ENCODE measurements at places on chromosomes 5 and 9.

DNA sequence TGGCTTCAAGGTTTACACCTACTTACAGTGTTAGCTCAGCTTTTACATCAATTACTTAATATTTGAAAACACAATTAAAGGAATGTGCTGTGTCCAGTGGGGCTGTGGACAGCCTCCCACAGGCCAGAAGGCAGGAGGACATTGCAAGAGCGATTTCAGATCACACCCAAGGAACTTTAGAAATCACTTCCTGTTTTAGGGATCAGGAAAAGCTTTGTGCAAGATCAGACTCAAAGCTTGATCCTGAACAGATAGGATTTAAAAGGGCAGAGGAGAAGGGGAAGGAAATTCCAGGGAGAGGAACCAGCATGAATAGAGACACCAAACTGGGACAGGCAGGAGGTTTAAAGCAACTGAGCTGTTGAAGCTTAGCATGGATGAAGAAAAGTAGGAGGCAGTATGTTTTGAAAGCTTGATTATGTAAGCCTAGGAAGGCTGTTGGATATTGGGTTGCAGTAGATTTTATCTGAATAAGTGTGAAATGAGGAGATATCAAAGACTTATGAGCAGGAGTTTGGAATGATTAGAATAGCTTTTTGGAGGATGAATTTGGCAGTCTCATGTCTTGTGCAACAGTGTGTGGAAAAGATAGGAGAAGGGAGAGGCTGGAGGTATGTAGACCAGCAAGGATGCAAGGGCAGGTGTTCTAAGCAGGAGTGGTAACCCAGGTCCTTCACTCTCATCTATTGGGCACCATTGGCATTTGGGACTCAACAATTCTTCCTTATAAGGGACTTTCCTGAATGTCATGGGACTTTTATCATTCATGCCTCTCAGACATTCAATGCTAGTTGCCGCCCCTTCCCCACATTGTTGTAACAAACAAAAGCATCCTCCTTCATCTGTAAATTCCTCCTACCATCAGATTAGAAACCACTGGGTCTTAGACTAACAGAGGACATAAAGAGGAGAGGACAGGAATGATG, 123.5 kb downstream of the TARS1 start:
- no peak for DNase-seq

- DNase-seq = no peak
These were observed 90.0 kb downstream of the MCTP1 start for GRCh38 chr5:95194856-95195255.

- DNase-seq = peak; percentile 73
These were observed 1.8 kb upstream of the FAM78A start for GRCh38 chr9:131277910-131278701.

DNA sequence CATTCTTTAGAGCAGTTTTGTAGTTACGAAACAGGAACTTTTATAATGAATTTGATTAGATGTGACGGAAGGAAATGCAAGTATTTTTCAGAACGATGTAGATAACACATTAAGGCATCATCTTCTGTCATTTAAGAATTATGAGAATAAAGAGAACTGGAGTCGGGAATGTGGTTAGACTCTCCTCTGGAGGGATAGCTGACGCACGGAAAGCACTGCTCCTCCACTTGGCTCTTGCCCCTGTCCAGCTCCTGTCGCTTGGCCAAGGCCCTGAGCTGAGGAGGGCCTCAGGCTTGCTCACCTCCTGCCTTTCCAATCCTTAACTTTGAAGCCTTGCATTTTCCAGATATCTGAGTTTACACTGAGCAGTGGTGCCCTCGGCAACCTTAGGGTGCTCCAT, 60.5 kb downstream of the MAP1B start:
- no peak for DNase-seq

DNA sequence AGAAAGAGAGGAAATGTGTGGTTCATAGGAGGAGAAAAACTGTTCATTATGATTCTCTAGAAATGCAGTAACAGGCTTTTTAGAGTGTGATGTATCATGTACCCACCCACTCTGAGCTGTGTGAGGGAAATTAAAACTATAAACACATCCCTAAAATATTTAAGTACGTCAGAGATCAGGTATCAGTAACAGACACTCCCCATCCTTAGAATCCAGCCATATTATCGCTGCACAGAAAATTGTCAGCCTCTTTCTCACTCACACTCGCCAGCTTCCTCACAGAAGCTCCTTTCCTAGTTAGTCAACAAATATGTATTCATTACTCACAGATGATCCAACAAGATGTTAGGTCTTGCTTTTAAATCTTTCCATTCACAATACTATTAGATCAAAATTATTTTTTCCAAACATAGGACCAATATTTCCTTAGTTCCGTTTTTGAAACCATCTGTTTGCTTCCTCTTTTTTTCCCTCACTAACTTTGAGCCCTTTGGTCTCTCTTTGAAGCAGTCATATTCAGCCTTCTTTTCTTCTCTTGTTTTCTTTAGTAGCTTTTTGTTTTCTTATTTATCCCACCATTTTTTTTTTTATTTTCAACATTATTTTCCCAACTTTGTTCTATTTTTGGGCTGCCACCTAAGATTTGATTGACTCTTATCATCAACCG, 13.6 kb upstream of the MAST4 start:
- DNase-seq = no peak

DNA sequence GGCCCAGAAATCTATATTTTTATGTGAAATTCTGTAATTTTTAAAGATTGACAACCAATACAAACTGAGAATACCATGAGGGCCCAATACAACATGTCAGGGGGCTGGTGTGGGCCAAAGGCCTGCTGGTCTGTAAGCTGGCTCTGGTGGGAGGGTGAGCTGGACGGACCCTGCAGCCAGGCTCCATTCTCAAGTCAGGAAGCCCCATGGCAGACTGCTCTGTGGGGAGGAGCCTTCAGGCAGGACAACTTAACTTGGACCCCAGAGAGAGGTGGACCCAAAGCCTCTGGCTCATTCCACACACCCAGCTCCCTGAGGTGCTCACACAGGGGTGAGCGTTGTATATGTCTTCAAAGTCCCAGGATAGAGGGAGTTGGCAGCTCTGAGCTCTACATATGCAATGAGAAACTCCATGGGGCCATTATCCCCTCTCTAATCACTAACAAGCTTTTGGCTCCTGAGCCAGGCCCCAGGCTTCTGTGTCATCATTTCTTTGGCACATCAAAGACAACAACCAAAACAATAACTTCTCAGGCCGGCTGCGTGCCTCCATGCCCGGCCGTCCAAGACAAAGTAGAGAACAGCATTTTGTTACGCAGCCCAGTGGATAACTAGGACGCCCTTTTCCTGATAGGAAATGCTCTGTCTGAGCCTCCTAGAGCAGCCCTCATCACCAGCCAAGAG, 6.4 kb downstream of the SEPTIN8 start:
- DNase-seq = no peak

GRCh38 chr5:60092671-60093422, 199.3 kb upstream of the PDE4D start:
- no peak for DNase-seq

- DNase-seq = no peak
These were observed 17.4 kb downstream of the CNTFR start for GRCh38 chr9:34572092-34572491.

GRCh38 chr5:133935667-133935940, 32.8 kb downstream of the C5orf15 start:
- DNase-seq = no peak

- DNase-seq = peak; percentile 54
These were observed 8.8 kb downstream of the CLPTM1L start for GRCh38 chr5:1336106-1336561.

- no peak for DNase-seq
These were observed 152.8 kb downstream of the ADAMTS12 start for GRCh38 chr5:33738967-33739366.

- DNase-seq = no peak
These were observed 69.3 kb downstream of the SNX30 start for GRCh38 chr9:112819635-112820496.

GRCh38 chr9:115978659-115979096, 174.9 kb upstream of the PAPPA start:
- no peak for DNase-seq

DNA sequence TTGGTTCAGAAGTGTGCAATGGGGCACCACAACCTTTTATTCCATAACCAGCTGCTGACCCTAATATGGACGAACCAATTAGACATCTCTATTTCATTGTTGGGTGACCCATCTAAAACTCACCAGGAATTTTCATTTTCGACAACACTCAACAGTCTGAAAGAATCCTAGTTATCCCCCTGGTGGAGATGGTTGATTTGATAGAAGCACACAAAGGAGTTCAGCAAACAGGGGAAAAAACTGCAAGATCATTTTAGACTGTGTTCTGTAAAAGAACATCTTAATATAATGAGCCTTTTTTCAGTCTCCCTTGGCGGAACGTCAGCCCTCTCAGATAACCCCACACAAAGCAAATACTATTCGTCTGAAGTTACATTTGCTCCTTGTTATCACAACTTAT, 367.4 kb downstream of the KIAA0825 start:
- no peak for DNase-seq

- DNase-seq = no peak
These were observed 23.6 kb upstream of the ANXA2R start for GRCh38 chr5:43063721-43064171.

DNA sequence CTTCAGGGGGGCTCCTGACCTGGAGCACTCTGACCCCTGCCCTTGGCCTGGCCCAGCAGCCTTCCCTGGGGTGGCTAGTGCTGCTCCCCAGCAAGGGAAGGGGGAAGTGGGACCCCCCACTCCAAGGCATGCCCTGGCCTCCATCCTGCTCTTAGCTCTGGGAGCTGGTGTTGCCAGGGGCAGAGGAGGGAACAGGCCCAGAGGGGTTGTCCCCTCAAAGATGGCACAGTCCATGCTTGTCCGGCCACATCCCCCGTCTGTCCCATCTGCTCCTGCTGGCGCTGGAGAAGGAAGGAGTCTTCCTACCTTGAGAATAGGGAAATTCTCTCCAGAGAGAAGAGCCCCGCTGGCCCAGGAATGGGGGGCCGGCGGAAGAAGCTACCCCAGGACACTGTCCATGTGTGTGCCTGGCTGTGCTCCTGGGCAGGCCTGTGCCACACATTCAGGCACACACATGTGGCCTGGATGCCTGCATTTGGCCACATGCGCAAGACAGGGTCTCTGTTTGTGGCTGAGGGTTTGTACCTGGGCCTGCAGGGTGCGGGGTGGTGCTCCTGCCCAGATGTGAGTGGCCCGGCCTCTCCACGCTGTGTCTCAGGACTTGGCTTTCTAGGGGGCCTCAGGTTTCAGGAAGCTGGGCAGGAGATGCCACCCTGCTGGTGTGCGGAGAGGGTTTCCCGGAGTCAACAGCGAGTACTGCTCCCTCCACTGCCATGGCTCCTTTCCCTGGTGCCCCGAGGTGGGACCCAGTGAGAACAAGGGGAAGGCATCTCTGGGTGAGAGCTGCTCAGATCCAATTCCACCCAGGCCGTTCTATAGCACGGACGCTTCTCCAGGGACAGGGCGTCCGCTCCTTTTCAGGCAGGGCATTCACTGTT, 247.1 kb downstream of the PBX3 start:
- DNase-seq = peak; percentile 54

DNA sequence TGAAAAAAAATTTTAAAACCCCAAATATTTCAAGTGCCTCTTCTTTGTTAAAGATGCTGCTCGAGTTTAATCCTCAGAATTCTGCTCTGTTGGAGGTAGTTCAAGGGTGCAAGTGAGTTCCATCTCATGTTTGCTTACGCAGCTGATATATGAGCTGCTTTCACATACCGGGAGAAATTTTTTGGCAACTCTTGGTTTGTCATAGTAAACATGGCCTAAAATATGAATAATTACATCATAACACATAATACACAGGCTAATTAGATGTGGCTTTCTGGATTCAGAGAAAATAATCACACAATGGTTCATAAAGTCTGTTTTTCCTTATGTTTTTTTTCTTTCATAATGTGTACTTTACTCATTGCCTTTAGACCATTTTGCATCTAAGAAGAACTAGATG, 1134.1 kb downstream of the PTPRD start:
- no peak for DNase-seq

GRCh38 chr5:171570244-171570825, 150.9 kb downstream of the FGF18 start:
- no peak for DNase-seq

- no peak for DNase-seq
These were observed 693.8 kb downstream of the DNAH5 start for GRCh38 chr5:13250464-13251291.

DNA sequence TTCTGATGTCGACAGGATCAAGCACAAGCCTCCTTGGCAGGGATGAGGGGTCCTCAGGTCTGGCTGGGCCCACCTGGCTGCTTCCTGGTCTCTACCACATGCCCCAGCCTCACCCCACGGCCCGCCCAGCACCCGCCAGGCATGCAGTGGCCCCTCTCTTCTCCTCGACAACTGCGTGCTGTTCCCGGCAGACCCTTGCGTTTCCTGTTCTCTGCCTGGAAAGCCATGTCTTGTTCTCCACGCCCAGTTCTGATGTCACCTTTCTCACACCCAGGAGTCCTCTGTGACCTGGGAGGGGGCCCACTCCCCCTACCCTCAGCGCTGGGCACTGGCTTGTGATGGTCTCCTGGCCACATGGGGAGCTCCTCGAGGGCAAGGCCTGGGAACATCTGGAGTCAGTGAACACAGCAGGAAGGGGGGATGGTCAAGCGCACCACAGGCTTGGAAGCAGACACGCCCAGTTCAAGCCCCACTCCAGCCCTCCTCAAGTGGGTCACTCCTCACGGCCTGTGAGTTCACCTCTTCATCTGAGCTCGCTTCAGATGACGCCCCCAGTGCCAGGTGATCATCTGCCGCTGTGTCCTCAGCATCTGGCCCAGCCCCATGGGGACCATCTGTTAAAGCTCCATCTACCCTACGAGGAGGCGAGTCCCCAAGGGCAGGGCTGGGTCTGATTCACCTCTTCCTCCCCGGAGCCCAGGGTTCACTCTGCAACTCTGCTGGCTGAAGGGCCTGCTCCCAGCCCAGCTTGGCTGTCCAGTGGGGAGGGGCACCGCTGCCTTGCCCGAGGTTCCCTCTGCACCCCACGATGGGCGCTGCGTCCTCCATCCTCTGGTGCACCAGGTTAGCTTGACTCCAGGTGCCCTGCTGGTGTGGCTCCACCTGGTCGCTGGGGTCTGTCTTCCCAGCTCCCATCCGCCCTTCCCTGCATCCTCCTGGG, 133.2 kb upstream of the PHYKPL start:
- DNase-seq = peak; percentile 54

- no peak for DNase-seq
These were observed 4.1 kb upstream of the KCNMB1 start for GRCh38 chr5:170393235-170393634.

DNA sequence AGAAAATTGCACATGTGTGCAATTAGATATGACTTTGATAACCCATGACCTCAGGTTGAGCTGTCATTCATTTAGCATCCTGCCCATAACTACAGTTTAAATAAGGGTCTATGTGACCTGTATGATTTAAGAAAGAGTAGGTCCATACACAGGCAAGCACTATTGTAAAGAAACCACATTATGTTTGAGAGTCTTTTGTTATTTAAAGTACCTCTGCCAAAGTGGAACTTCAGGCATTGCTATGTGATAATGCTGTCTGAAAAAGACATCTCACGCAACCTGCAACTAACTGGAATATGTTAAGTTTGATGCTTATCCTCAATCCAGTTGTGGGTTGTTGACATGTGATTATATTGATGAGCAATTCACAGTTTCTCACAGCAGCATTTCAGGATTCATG, 317.0 kb downstream of the TMEM161B start:
- no peak for DNase-seq

DNA sequence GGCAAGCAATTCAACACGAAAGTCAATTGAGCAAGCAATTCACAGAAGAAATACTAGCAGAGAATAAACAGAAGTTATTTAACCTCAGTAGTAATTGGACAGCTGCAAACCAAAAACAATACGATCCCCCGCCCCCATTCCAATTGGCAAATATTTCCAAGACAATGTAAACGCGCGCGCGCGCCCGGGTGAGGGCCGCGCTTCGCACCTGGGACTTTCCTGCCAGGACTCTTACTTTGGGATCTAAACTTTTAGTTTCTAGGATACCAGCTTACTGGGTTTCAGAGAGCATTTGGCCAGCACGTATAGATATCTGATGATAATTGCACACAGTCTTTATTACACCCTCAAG, 8.6 kb downstream of the RUFY1 start:
- no peak for DNase-seq
